Foreskin keratinocyte (primary cell): ENCODE measurements at places on chromosomes 12 and 14.

DNA sequence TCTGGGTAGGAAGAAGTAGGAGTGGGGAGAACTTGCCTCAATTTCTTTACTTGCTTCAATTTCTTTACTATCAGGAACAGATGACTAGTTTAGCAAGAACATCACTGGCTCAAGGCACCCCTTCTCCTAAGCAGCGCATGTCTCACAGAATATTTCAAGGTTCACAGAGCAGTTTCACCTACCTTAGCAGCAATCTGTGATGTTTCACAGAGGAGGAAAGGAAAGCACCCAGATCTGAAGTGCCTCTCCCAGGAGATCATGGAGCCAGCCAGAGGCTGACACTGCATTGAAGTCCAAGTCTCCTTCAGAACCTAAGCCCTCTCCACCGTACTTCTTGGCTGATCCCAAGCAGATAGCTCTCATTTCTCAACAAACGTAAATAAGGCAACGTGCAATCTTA lies 118.7 kb upstream of the PCED1B start:
- no peak for DNase-seq

DNA sequence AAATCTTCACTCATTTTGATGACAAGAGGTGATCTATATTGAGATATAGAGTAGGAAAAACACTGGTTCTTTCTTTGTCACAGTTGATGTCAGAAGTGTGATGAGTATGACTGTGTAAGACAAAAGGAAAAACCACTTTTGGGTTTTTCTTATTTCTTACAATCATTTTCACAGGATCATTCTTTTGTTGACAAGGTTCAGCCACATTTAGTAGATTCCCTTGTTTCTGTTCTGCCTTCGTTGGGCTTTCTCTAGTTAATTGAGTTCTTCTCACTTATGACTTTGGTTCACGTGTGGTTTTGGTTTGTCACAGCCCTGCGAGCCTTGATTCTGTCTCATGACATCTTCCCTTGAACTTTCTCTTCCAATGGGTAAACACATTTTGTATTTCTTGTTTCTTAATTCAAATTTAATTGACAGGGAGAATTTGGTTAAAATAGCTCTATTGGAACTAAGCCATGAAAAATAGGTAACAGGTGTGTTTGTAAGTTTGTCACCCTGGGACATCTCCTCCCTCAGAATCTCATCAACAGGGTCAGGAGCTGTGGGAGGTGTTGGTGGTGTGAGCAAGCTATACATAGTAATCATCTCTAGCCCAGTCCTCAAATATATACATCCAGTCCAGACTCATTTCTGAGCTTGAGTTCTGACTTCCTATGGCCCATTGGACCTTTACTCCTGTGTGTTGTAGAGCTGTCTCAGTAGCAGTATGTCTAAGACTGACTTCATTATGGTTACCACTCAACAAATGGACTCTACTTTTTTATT lies 255.3 kb downstream of the BMP4 start:
- no peak for DNase-seq

GRCh38 chr12:105234197-105234596 lies 1.8 kb downstream of the APPL2 start:
- DNase-seq, result no peak

DNA sequence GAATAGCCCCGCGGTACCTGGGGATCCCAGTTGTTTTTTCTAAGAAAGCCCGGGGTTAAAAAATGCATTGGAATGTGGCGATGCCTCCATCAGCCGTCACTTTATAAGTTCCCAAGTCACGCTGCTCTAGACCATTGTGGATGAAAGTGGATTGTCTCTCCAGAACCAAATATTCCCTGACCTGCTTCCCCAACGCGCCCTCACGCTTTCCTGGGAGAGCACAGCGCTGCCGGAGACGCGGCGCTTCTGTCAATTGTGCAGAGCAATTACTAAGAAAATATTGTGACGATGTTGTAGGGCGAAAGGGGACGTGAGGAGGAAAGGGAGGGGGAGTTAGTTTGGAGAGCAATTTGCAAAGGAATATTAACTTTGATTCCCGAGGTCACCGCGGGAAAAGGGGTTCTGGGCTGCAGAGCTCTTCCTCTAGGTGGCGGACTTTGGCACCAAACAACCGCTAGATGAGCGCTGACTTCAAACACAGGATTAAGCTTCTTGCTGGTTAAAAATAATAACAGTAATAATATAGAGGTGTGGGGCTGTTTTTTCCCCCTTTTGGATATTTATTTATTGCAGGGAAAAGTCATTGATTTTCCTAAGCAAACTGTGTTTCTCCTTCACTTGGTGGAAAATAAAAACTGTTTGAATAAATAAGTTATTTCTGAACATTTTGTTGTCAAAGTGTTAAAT lies 9.6 kb upstream of the FOXG1 start:
- DNase-seq, result no peak

- no peak for DNase-seq
Observed at GRCh38 chr12:6143303-6143675, 18.8 kb upstream of the VWF start.

DNA sequence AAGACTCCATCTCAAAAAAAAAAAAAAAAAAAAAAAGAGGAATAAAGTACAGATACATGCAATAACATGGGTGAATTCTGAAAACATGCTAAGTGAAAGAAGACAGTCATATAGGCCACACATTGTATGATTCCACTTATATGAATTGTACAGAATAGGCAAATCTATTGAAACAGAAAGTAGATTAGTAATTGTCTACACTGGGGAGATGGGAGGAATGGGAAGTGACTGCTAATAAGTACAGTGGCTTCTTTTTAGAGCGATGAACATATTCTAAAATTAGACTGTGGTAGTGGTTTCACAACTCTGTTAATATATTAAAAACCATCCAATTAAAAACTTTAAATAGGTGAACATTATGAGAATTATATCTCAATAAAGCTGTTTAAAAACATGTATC lies 74.4 kb downstream of the ANKS1B start:
- no peak for DNase-seq

GRCh38 chr12:1418144-1418543 lies 176.2 kb downstream of the FBXL14 start:
- no peak for DNase-seq

DNA sequence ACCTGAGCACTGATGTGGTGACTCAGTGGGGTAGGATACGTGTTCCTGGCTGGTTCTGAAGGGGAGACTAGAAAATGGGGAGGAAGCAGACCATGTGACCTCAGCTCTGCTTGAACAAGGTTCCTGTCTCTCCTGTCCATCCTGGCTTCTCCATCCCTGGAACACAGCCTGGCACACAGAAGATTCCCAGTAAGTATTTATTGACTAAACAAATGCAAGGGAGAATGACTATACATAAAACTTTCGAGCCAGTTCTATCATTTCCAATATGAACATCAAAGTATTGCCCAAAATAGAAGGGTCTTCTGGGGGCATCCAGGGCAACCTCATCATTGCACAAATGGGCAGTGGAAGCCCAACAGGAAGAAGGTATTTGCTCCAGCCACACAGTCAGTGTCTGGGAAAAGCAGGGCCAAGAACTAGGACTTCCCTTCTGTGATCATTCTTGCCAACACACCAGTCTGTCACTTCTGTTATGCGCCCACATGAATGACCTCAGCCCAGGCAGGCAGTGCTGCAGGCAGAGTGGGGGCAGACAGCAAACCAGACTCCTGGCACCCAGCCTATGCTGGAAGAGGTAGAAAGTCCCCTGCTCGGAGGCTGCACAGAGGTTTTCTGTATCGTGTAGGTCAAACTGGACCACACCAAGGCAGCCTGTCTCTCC lies 5.6 kb upstream of the SERPINA9 start:
- DNase-seq, result no peak

DNA sequence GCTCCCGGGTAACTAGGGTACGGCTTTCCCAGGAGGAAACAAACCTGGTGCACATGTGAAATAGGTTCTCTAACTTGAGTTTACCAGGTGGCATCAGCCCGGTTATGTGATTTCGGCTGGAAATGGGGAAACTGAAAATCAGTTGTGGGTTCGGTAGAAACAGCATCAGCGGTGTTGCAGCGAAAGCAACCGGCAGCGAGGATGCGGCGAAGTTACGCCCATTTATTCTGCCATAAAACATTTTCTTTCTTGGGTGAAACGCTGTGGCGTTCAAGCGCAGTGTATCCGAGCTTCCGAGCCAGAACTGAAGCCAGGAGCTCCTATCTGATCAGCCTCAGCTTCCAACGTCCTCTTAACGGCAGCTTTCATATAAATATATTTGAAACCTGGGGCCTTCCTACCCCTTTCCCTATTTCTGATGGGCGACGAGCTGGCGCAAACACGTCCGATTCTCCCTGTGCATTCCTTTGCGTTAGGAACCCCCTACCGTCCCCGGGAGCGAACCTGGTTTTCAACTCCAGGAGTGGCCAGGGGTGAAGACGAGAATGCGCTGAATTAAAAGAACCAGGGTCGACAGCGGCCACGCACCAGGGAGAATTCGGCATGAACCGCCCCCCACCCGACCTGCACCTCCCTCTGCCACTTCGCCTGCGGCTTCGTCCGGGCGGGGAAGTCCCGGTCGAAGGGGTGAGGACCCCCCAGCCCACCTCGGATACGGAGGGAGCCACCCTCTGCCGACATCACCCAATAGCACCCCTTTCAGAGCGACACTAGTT lies 1.6 kb downstream of the DPF3 start:
- DNase-seq, result peak; percentile 56

DNA sequence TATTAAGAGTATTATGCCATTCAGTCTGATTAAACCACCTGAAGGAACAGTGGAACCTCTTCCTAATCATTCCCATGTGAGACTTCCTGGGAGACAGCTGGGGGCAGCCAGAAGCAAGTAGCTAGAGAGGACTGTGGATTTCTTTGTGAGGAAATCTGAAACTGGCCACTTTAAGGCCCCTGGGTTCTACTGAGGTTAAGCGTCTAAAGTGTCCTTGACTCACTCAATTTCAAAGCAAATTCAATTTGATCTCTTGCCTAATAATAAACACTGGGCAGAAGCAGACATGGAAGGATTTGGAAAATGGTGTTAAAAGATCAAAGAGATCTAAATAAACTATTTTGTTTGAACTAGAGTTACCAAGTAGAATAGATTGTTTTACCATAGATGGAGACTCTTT lies 909.9 kb downstream of the NRXN3 start:
- no peak for DNase-seq

DNA sequence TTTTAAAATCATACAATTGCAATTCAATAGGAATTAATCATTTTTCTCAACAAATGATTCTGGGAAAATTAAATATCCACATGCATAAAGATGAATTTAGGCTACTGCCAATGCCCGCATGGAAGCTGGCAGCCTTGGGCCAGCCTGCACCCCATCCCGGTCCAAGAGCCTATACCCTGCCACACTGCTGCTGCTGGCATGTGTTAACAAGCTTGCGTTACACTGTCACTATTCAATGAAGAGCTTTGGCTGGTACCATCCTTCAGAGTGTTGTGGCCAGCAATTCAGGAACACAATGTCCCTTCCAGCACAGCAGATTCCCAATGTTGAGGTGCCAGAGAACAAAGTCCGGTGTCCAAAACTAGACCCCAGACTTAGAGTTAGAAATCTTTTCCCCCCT lies 13.6 kb upstream of the TAS2R14 start:
- DNase-seq, result no peak

GRCh38 chr12:63764481-63764880 lies 15.2 kb upstream of the RXYLT1 start:
- DNase-seq, result no peak

DNA sequence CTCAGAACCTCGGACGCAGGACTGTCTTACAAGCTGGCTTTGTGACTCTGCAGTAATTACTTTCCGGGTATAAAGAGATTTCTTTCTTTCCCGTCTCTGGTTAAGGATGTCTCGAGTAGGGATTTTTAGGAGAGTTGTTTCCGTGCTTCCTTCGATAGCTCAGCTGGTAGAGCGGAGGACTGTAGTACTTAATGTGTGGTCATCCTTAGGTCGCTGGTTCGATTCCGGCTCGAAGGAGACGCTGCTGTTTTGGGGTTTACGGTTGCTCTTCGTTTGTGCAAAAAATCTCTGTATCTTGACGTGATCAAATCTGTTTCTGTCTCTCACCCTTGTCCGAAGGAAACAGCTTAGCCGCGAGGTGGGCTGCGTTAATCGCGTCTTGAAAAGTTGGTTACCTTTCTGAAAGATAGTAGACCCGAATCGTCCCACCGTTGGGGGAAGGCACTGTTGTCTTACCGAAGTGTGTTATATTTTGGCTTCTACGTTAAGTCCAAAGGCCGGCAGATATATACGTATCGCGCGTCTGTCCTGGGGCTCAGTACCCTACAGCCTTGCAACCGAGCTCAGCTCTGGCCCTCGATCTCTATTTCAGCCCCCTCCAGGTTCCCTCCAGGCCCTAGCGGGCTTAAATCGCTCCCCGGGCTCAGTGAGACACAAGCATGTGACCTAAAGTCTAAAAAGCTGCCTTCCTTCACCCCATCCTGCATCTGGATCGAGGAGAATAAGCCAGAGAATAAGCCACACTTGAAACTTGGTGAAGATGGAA lies 1.1 kb upstream of the RNASE4 start:
- DNase-seq, result peak; percentile 90

- no peak for DNase-seq
Observed at GRCh38 chr12:132161796-132162507, 17.7 kb downstream of the NOC4L start.

- DNase-seq, result no peak
Observed at GRCh38 chr12:81798294-81798693, 39.1 kb upstream of the PPFIA2 start.

DNA sequence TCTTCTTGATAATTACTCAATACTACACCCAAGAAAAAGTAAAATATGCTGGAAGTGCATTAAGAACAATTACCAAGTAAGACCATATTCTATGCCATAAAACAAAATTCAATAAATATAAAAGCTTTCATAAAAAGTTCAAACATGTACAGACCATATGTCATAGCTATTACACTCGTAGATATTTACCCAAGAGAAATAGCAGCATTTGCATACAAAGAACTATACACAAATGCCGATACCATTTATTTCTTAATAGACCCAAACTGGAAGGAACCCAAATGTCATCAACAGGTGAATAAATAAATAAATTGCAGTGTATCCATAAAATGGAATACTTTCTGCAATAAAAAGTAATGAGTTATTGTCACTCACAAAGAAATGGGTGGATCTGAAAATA lies 78.3 kb upstream of the SLC16A7 start:
- DNase-seq, result no peak

DNA sequence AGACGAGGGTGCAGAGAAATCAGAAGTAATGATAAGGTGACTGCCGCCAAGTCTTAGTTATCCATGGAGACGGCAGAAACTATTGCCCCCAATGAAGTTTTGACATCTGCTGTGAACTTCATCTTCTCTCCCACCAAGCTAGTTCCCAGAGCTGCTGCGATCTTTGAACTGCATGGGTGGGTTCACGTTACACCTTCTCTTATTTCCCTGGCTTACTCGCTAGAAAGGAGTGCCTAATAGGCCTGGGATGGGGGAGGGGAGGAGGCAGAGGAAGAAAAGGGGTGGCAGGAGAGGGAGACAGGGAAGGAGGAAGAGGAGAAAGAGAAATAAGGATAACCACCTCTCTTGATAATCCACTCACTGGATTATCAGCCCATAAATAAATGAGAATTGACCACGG lies 157.1 kb downstream of the NTF3 start:
- no peak for DNase-seq
